ENCODE measurements at places on chromosomes 3 and 15.

GRCh38 chr3:14141602-14142341, 16.9 kb downstream of the TMEM43 start:
- no peak for DNase-seq

DNA sequence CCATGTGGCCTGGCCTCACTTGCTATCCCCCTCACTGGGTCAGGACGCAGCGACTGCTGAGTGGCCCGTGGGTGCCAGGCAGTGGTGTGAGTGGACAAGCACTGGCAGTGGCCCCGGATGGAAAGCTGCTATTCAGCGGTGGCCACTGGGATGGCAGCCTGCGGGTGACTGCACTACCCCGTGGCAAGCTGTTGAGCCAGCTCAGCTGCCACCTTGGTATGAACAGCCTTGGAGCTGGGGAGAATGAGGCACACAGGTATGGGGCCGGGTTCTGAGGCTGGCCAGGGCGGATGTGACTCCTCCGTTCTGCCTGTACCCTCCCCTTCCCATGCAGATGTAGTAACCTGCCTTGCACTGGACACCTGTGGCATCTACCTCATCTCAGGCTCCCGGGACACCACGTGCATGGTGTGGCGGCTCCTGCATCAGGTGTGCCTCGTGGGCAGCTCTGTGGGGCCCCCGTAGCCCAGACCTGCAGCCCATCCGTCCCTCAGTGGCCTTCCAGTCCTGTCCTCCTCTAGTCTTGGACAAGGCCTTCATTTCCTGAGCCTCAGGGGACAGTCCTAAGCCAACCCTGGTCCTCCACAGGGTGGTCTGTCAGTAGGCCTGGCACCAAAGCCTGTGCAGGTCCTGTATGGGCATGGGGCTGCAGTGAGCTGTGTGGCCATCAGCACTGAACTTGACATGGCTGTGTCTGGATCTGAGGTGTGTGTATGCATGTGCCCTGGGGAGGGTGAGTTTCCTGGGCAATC, 28.2 kb downstream of the NBEAL2 start:
- DNase-seq: no peak

DNA sequence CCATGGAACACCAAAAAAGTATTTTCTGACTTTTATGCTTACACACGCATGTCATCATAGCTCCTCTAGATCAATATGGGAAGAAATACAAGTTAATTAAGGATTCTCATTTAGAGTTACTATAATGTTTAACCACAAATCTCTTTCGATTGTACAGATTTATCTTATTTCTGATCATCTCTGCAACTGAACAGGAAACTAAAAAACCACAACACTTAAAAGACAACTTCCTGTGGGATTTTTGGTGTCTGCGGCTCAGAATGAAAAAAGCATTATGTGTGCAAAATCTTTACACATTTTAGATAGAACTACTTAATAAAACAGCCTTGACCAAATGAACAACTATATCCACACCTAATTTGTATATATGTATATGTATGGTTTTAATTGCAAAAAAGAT, 3.0 kb upstream of the TJP1 start:
- DNase-seq: peak; percentile 70

DNA sequence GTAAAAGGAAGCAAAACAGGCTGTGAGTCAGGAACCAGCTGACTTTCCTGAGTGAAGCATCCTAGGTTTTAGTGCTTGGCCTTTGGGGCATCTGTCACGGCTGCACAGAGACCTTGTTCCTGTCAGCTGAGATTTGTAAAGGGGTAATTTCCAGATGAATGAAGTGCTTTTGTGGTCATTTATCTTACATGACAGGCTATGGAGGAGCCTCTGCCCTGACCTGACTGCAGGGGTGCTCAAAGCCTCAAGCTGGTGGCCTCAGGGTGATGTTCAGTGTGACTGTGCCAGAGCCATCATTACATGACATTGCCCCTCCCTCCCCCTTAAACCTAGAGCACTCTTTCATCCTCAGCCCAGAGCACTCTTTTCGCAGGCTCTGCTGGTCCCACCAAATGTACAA, 132.5 kb downstream of the ARNT2 start:
- DNase-seq: no peak

- no peak for DNase-seq
Observed at GRCh38 chr3:107452436-107452835, 70.3 kb upstream of the BBX start.

GRCh38 chr15:40323953-40324937, 753 bp downstream of the INAFM2 start:
- peak; percentile 18 for DNase-seq

DNA sequence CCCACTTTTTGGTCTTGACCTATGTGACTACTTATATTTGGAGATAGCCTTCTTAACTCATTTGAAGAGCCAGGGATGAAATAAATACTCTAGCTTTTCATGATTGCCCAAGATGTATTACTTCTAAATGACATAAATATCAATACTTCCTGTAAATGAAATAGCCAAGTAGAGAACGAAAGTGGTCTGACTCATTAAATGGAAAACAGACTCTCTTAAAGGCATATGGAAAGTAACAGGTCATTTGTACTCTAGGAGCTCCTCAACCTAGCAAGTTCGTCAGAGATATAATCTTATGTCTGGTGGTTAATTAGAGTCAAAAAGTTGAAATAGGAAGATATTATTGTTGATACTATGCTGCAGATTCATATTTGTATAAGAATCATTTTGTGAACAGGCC, 1105.4 kb downstream of the TUSC7 start:
- DNase-seq: no peak

DNA sequence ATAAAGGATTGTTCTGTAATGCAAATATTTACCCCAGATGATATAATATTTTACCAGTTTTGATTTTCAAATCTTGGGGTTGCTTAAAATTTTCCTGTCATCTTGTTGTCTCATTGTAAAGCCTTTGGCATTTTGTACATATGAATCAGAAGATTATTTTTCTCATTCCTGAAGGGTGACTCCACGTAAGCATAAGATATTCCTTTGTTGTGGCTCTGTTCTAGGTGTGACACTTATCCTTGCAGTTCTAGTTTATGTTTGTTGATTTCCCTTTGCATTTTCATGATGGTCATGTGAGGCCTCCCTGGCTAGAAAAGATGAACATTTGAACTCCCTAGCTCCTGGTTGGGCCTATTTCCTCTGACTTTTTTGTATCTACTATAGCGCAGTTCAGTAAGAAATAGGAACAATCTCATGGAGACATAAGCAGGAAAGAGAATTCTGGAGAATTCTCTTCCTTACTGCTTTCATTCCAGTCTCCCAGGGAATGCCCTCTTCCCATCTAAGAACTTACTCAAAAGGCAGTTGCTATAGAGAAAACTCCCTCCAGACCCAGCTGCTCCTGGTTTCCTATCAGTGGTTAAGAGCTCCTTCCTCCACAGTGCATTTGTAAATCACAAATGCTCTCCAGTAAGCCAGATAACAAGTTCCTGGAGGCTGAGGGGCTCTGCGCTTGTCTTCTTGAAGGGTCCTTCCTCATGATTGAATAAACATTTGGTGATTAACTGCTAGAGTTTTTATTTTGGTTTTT, 124.7 kb downstream of the WNT5A start:
- no peak for DNase-seq

GRCh38 chr3:32403663-32404062, 12.0 kb downstream of the CMTM7 start:
- DNase-seq: no peak

DNA sequence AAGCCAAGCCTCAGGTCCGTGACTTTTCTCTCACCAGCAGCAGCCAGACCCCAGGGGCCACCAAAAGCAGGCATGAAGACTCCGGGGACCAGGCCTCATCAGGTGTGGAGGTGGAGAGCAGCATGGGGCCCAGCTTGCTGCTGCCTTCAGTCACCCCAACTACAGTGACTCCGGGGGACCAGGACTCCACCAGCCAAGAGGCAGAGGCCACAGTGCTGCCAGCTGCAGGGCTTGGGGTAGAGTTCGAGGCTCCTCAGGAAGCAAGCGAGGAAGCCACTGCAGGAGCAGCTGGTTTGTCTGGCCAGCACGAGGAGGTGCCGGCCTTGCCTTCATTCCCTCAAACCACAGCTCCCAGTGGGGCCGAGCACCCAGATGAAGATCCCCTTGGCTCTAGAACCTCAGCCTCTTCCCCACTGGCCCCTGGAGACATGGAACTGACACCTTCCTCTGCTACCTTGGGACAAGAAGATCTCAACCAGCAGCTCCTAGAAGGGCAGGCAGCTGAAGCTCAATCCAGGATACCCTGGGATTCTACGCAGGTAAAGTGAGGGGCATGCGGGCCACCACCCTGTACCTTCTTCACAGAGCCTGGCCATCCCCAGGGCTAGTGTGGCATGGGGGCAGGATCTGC, 12.0 kb upstream of the ABTB1 start:
- DNase-seq: no peak

DNA sequence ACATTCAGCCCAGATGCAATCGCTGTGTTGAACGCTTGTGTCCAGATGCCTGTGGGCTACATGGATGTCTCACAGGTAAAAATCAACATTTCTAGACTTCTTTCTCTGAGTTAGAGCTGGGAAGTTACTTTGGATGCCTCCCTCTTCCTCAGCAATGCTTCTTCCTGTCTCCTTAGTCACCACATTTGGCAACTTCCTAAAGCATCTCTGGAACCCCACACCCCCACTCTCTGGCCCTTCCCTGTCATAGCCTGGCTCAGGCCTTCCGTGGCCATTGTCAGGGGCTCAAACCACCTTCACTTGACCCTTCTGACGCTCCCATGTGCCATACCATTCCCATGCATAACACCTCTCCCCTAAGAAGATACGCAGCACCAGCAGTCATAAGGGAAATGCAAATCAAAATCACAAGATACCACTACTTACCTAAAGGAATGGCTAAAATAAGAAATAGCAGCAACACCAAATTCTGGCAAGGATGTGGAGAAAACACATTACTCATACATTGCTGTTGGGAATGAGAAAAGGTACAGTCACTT, 21.6 kb upstream of the RGMA start:
- DNase-seq: no peak

GRCh38 chr3:47079432-47079831, 84.5 kb downstream of the SETD2 start:
- DNase-seq: peak; percentile 33

DNA sequence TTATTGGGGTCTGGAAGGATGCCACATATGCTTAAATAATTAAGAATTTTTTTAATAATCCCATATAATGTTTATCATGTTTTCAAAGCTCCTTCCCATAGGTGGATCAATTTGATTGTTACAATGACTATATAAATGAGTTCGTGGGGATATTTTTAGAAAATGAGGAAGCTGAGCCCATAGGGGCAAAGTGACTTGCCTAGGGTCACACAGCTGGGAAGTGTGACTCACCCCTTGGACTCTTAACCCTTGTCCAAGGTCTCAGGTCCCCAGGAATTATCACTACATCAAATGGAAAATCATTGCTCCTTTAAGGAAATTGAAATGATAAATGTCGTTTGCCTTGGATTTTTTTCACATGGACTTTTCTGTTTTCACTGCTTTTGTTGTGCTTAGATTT, 161.2 kb upstream of the RGMA start:
- no peak for DNase-seq

DNA sequence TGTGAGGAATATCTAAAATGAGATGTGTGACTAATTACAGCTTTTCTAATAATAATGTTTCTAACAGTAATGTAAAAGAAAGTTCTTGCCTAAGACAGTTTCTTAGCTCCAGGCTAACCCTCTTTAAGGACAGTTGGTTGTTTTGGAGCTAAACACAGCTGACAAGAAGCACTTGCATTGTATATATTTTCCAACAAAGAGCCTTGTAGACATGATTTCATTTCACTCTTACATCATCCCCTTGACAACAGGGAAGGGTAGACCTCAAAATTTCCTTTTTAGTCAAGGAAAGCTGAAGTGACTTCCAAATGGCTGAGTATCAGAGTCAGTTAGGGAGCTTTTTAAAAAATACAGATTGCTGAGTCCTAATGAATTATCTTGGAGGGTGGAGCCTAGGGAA, 4.1 kb downstream of the ARID3B start:
- peak; percentile 47 for DNase-seq

- DNase-seq: no peak
Observed at GRCh38 chr15:22919171-22919570, 61.0 kb downstream of the CYFIP1 start.

DNA sequence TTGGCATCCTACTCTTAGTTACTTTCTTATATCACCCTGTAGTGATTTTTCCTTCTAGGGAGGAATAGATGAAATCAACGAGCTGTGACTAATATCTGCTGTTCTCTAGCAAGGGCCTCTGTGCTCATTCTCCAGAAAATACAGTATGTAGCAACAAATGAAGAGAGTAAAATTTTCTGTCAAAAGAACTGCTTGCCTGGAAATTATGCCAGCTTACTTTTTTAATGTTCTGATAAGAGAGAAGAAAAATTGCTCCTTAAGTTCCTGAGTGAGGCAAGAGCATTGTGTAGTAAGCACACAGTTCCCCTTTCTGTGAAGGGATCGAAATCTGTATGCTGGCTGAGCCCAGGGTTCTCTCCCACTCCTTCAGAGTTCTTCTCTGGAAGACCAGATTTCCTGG, 51.4 kb upstream of the GK5 start:
- no peak for DNase-seq

DNA sequence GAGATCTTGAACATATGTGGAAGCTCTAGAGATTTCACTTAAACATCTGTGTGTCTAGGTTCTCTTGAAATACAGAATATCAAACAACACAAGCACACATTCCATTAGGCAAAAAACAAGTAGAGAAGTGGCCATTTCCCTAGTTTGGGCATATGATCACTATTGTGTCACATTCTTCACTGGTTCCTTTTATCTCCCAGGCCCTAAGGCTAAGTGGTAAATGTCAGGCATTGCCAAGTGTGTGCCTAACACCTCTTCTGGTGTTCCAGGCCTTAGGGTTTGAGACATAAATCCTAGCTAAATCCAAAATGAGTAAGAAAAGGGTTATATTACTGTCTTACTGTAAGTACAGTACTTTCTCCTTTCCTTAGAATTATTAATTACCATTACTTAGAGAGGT, 880.1 kb downstream of the PDCD6IP start:
- no peak for DNase-seq

GRCh38 chr3:144763878-144764454, 792.3 kb downstream of the DIPK2A start:
- no peak for DNase-seq

DNA sequence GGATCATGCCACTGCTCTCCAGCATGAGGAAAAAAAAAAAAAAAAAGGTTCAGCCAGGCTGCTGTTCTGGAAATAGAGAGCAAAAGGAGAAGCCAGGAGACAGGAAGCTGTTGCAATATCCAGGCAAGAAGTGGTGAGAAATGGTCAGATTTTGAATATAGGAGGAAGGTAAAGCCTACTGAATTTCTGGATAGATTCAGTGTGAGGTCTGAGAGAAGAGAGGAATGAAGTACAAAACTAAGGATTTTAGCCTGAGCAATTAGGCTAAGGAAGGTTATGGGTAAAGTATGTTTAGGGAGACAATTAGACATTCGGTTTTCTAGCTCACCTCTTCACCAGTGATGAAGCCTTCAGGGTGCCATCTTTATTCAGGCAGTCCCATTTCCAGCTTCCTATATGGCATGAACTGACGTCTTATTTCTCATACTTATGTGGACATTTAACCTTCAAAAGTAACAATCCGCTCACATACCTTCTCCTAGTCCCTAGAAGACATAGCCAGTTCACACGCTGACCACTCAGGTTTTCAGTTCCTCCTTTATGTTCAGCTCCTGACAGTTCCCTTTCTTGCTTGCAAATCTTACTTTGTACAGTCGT, 57.2 kb downstream of the KIF9 start:
- no peak for DNase-seq

GRCh38 chr3:12190221-12190807, 31.6 kb upstream of the TIMP4 start:
- DNase-seq: no peak

- DNase-seq: no peak
Observed at GRCh38 chr3:51789437-51789836, 10.4 kb upstream of the IQCF6 start.

- no peak for DNase-seq
Observed at GRCh38 chr3:23252122-23252521, 49.0 kb downstream of the UBE2E2 start.

- DNase-seq: peak; percentile 39
Observed at GRCh38 chr3:141266797-141267555, 35.4 kb downstream of the PXYLP1 start.

Data from activated CD4-positive, alpha-beta T cell treated with anti-CD3 and anti-CD28 coated beads, Interleukin-2, Interleukin-6, amounts not matched to agents 100 ng/mL and 50 ng/mL, durations not matched to agents 16 hours and 8 hours (primary cell).